GM20000 (cell line): ENCODE measurements at places on chromosomes 2 and 18.

DNA sequence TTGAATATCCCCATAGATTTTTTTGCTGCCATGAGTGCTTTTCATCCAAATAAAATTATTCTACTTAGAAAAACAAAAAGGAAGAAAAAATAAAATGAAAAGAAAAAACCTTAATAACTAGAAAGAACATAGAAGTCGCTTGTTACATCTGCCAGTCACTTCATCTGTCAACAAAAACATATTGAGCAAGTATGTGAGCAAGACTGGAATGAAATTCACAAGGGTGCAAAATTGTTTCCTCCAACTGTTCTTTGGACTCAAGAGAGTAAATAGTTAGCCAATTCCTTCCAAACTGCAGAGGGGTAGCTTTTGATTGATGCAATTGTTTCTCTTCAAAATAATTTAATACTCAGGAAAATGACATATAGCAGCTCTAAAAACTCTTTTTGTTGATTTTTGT lies 336.3 kb upstream of the CDH7 start:
- no peak for DNase-seq

- DNase-seq, result peak; percentile 63
Measured at GRCh38 chr2:55175254-55176093, 56.6 kb downstream of the CLHC1 start.

DNA sequence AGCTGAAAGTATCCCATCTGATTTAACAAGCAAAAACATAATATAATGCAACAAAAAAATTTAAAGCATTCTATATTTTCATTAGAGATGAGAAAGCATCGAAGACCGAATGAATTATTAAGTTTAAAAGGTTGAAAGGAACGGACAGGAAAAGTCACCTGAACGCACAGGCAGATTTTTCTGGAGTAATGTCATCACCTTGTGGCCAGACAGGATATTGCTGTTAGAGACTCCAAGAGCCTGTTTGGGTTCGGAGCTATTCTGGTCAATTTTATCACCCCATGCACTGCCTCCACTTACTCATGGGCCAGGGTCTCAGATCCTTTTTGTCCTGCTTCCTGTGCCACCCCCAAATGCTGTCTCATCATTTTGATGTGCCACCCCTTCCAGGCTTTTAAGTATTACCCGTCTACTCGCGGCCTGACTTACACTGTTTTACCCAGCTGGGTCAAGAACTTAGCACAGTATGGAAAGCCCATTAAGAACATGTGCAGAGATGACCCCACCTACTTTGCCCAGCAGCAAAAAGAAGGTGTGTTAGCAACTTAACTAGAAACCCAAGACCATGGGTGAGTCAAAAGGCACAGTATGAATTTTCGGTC lies 27.3 kb downstream of the GKN2 start:
- peak; percentile 61 for DNase-seq

DNA sequence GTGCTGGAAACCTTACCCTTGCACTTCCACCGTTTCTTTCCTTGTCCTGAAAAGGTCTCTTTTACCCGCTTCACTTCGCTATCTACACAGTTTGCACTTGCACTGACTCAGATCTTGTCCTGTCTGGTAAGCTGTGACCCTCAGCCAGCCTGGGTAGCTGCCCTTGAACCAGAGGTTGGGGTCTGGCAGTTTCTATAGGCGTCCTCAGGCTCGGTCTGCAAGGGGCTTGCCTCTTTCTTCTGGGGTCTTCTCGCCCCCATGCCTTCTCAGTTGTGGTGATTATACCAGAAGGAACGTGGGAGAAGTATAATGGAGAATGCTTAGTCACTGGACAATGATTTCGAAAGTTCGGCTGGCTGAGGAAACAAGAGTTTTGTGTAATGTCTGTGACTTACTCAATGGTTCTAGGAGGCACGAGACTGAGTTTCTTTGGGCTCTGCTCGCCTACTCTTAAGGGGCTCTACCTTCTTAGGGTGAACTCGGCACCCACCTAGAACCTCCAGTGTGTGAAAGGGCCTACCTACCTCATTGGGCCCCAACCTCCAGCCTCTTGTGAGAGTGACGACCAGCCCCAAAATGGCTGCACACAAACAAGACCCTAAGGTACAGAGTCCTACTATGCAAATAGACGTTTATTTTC lies 6.9 kb upstream of the STAT1 start:
- DNase-seq, result peak; percentile 43

DNA sequence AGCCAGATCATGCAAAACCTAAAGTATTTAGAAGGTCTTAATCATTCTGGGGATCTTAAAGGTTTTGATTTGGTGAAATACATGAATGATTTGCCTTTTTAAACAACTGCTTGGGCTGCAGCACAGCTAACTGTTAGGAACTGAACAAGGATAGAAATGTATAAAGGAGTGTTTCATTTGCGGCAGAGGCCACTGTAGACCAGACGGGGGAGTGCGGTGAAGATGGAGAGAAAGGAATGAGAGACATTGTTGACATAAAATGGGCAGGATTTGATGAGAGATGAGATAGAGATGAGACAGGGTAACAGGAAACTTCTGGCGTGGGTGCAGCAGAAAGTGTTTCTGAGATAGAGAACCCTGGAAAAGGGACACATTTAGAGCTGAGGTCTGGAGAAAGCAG lies 308.1 kb downstream of the TMX3 start:
- no peak for DNase-seq
